ENCODE measurements at places on chromosomes 3 and 15. TPM values are rescaled to one million over a fixed set of nuclear protein-coding genes. Genes with fewer than 3 reads are reported as not detected.

DNA sequence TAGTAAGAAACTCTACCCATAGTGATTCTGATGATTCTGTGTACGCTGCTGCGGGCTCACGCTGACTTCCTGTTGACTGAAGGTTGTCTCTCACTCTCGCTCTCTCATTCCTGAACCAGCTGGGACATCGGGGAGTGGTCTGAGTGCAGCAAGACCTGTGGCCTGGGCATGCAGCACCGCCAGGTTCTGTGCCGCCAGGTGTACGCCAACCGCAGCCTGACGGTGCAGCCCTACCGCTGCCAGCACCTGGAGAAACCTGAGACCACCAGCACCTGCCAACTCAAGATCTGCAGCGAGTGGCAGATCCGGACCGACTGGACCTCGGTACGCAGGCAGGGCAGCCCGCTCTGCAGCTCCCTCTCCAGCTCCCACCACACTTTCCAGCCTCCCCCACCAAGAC lies 63.6 kb upstream of the NR2E3 start:
- DNase-seq: no peak

The CFAP20DC gene
- total RNA-seq: 6.5 TPM

The PLCB2 gene
- total RNA-seq: not detected

GRCh38 chr15:38758043-38758442 lies 193.4 kb upstream of the RASGRP1 start:
- DNase-seq: peak; percentile 31

The HTR3D gene
- total RNA-seq: not detected

The SEMA3B gene
- total RNA-seq: 22.9 TPM

The MKRN2 gene
- 50.7 TPM for total RNA-seq

- DNase-seq: no peak
Measured at GRCh38 chr15:95295896-95296625, 1034.4 kb upstream of the NR2F2 start.

- no peak for DNase-seq
Measured at GRCh38 chr3:8678751-8679150, 34.2 kb upstream of the SSUH2 start.

GRCh38 chr3:98013411-98014267 lies 21.5 kb downstream of the GABRR3 start:
- no peak for DNase-seq

The DAPK2 gene
- 1.5 TPM for total RNA-seq

GRCh38 chr3:85604641-85605040 lies 645.9 kb downstream of the CADM2 start:
- no peak for DNase-seq

DNA sequence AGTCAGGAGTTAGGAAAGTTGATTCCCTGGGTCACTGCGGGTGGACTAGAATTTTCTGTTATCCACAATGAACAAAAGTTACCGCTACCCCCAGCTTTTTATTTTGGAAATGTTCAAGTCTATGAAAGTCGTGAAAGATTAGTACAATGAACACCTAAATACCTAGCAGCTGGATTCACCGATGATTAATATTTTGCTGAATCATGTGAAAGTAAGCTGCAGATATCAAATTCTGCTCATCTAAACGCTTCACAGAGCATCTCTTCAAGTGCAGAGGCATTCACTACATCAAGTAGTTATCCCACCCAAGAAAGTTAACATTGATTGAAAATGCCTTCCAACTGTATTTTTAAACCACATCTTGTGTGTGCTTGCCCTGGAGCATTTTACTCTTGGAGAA lies 729.0 kb upstream of the NR2F2 start:
- no peak for DNase-seq

DNA sequence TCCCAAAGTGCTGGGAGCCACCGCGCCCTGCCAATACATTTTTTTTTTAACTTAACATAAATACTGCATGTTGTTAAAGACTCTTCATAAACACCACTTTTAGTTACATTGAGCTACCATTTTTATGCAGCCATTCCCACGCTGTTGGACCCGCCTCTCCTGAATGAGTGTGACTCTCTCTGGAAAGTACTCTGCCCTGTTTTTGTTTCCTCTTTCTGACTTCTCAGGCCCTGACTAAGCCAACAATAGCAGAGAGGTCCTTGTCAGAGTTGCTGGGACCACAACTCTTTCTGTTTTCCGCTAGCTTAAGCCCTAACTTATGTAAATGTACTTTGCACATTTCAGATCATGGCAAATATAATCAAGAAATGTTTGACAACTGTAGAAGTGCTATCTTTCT lies 35.2 kb downstream of the PARP15 start:
- no peak for DNase-seq

DNA sequence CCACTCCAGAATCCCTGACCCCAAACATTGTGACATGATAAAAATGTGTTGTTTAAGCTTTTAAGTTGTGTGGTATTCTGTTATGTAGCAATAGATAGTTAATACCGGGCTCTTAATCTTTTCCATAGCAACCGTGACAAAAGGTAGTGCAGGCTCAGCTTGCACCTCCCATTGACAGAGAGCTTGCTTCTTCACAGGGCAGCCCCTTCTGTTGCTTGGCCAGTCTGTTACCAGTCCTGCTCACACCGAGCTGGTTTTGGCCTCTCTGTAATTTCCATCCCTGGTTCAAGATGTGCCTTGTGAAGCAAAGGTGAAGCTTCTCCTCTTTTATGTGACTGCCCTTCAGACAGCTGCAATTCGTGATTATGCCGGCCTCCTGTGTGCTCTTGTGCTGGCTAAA lies 86.9 kb downstream of the CRYGS start:
- no peak for DNase-seq

- no peak for DNase-seq
Measured at GRCh38 chr3:111278959-111279358, 207.3 kb downstream of the NECTIN3 start.

- no peak for DNase-seq
Measured at GRCh38 chr3:108125550-108126071, 34.8 kb upstream of the CD47 start.

- DNase-seq: no peak
Measured at GRCh38 chr15:50496692-50497091, 49.8 kb downstream of the USP50 start.

GRCh38 chr15:32861761-32862160 lies 144.0 kb downstream of the GREM1 start:
- no peak for DNase-seq

The SLC33A1 gene
- 28.0 TPM for total RNA-seq

The GABRG3 gene
- total RNA-seq: not detected

DNA sequence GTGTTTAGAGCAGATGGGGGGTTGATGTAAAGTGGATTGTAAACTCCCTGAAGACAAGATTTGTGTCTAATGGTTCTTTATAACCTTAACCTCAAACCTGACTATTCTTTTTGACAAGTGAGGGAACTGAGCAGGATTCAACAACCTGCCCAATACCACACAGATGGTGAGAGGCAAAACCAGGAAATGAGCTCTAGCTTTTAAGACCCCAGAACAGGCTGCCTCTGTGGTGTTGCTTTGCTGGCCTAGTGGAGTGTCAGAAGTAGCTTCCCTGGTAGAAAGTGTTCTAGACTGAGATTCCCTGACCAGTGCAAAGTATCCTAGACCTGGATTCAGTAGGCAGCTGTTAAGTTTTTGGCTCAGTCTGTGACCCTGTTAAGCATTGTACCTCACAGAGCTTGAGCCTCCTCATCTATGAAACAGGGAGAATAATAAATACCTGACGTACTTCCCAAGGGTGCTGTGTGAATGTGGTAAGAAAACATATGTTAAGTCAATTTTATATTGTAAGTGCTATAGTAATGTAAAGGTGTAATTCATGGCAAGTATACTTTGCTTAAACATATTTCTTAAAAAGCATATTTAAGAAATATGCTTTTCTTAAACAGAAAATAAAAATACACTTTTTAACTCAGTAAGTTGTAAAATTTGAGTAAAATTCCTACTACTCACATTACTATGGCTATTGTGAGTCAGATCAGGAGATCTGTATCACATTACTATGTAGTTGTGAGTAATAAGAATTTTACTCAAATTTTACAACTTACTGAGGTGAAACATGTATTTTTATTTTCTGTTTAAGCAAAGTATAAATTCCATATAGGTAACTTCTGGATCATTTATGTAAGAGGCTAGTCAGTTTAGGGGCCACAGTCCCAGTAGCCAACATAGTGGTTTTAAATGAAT lies 8.8 kb downstream of the GPR87 start:
- no peak for DNase-seq

- DNase-seq: no peak
Measured at GRCh38 chr15:42695527-42696071, 41.3 kb downstream of the CDAN1 start.

DNA sequence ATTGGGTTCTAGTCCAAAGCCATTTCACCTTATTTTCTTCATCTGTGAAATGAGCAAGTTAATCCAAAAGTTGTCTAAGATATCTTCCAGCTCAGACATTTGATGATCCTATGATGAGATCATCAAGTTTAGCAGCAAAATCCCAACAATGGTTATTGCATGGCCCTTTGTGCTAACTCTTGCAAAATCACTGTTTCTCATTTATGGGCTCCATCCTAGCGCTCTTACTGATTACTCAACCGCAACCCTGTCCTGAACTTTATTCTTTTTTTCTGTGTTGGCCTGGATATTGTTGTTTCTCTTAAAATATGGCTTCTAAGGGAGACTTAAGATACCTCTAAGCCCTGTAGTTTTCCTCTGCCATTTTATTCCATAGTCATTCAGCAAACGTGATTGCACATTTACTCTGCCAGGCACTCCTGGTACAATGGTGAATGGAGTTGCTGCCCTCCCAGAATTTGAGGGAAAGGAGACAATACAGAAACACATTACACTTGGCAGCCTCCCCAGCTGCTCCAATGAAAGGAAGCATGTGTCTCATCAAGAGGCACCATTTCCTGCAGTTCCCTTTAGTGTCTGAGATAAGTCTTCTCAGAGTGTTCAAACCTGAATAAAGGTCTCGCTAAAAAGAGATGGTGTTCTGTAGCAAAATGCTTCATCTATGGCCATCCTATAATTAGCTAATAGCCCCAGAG lies 4.4 kb downstream of the GXYLT2 start:
- peak; percentile 54 for DNase-seq
